ENCODE measurements at places on chromosomes 13 and 19. TPM values are rescaled to one million over a fixed set of nuclear protein-coding genes. Genes with fewer than 3 reads are reported as not detected.

ZNF90 gene
- total RNA-seq, result 0.57 TPM

ZNF497 gene
- total RNA-seq, result 0.83 TPM

GJB2 gene
- 0.14 TPM for total RNA-seq

MYO16 gene
- total RNA-seq, result not detected

ZNF471 gene
- 4.7 TPM for total RNA-seq
